ENCODE measurements at places on chromosomes 7 and 10.

- DNase-seq, result peak; percentile 39
Observed at GRCh38 chr7:29463504-29464158, 100.0 kb upstream of the PRR15 start.

DNA sequence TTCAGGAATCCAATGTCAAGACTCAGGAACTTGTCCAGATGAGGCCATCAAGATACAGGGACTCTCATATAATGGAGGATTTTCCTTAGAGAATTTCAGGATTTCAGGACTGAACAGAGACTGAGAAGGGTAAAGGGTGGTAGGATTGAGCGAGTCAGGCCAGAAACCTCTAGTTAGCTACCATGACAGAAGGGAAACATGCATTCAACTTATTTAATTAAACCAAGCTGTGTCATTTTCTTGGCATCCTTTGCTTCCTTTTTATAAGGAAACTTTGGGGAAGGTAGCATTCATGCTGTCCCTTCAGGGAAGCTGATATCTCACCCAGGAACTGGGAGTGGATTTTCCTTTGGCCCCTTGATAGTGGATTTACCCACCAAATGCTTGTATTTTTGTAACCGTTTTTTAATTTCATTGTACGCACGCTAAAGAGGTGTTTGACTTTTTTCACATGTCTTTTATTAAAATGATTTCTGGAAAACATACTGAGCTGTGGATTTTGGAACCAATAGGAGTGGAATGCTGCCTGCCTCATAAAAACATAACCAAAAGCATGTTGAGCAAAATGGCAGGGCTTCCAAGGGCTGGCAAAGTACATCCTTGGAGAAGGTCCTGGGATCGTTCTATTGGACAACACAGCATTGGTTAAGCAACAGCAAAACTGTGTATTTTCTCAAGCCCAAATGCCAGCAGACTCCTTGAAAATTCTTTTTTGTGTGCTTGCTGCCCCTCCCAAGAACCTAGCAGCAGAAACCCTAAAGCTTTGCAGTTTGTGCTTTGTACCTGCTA lies 104.5 kb downstream of the CXCL12 start:
- no peak for DNase-seq

DNA sequence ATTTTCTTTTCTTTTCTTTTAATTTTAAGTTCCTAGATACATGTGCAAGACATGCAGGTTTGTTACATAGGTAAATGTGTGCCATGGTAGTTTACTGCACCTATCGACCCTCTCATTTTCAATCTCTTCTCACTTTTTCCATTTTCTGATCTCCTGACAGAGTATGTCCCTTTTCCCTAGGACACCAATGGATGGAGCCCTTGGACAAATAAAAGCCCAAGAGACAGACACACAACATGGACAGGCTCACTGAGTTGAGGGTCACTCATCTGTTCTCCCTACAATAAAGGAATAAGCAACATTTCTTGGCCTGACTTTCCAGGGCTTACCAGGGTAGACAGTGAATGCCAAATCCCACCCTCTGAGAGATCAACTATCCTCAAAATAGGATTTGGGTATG lies 15.2 kb upstream of the UBE2D1 start:
- DNase-seq, result no peak

GRCh38 chr10:73926152-73926764 lies 15.3 kb downstream of the PLAU start:
- no peak for DNase-seq

DNA sequence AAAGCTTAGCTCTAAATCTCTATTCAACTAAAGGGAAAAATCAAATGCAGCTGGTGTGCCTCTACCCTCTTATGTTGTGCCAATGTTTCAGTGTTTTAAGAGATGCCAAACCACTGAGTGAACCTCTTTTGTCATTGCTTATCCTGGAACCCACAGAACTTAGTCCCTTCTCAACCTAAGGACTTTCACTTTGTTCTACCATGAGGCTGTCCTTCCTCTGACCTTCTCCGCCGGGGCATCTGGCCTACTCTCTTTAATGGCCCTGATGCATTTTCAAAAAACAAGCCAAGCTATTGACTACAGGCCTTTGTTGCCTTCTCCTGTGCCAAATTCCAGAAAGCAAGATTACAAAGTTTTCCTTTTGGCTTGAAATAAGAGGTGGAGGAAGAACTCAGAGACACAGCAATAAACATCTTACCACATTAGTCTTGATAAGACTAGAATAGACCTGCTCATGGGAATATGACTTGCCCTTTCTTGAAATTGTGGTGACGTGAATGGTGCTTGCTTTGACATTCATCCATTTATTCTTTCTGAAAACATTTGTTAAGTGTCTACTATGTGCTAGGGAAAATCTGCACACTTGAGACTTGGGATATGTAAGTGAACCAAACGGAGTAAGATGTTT lies 253.2 kb upstream of the SMIM30 start:
- DNase-seq, result no peak

DNA sequence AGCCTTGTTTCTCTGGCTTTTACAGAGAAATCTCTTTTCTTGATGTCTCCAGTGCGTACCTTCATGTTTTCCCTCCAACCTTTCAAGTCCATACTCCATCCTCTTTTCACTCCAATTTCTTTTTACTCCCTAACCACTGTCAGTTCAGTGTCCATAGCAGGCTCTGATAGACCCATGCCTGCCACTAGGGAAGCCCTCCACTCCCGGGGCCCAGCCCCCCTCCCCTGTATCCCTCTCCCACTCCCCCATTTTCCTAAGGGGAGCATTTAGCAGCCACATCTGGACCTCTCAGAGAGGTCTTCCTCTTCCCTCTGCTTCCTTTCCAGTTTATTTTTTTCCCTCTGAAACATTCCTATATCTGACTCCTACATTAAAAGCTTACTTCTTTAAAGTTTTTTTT lies 33.1 kb downstream of the DENND11 start:
- no peak for DNase-seq

Measured in large intestine (tissue), 12 donors.